Progenitor cell of endocrine pancreas (in vitro differentiated cells): ENCODE measurements at places on chromosomes 5 and 9.

DNA sequence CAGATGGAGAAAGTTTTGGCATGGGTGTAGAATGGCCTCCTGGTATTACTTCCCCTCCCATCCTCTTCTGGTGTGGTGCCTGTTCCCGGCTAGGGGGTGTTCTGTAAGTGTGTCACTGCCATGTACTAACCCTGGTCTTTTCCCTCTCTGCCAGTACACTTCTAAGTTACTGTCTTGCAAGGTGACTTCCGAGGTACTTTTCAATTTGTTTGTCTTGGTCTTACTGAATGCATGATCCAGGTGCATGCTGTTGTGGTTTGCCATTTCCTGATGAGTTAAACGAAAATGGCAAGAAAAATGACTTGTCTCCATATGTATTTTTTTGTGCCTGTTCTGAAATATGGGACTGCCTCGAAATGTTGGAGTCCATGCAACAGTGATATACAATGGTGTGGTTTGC, 46.0 kb downstream of the C9orf152 start:
- H3K27me3 ChIP-seq, result no peaks in the 10 kb centered on the region
- H3K4me1 ChIP-seq, result peaks cover 2% of the 10 kb centered on the region
- no peak overlapping the region for H3K4me3 ChIP-seq
- no peak overlapping the region for H3K27ac ChIP-seq

DNA sequence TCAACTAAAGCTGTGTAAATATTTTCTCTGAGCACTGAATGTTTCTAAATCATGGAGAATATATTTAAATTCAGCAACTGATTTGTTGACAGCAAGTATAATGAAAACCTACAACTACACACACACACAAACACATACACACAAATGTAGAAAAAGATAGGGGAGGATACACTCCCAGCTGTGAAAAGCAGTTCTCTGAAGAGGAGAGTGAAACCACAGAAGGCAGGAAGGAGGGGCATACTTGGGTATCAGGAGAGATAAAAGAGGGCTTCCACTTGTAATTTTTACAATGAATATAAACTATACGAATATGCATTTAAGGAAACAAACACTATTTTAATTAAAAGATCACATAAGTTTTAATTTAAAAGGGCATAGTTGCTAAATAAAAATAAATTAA, 227.8 kb upstream of the SLC24A2 start:
- DNase-seq, result no peak
- H3K27me3 ChIP-seq, result no peaks in the 10 kb centered on the region
- H3K36me3 ChIP-seq, result no peaks in the 10 kb centered on the region
- no peak overlapping the region for H3K27ac ChIP-seq

DNA sequence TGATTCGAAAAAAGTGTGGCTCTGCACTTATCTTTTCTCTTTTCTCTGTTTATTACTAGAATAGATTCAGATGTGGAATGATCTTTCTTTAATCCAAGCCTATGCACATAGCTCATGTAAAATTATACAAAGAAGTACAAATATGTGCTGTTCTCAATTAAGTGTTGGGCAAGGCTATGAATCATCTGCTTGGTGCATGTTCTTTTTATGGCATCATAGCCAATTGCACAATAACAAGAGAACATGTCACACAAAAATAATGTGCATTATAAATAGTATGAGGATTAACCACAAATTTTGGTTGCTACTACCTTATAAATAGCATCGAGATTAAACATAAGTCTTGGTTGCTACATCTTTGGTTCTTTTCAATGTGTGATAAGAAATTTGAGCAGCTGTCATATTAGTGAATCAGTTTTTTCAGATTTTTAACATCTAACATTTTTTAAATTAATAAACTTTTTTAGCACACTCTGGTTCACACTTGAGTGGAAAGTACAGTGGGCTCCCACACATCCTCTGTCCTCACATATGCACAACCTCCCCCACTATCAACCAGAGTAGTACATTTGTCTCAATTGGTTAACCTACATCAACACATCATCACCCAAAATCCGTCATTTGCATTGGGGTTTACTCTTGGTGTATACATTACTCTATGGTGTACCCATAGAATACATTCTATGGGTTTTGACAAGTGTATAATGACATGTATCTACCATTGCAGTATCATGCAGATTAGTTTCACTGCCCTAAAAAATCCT, 6.8 kb upstream of the RECK start:
- H3K36me3 ChIP-seq, result no peaks in the 10 kb centered on the region
- DNase-seq, result no peak
- H3K4me1 ChIP-seq, result no peaks in the 10 kb centered on the region
- no peak overlapping the region for H3K4me3 ChIP-seq

DNA sequence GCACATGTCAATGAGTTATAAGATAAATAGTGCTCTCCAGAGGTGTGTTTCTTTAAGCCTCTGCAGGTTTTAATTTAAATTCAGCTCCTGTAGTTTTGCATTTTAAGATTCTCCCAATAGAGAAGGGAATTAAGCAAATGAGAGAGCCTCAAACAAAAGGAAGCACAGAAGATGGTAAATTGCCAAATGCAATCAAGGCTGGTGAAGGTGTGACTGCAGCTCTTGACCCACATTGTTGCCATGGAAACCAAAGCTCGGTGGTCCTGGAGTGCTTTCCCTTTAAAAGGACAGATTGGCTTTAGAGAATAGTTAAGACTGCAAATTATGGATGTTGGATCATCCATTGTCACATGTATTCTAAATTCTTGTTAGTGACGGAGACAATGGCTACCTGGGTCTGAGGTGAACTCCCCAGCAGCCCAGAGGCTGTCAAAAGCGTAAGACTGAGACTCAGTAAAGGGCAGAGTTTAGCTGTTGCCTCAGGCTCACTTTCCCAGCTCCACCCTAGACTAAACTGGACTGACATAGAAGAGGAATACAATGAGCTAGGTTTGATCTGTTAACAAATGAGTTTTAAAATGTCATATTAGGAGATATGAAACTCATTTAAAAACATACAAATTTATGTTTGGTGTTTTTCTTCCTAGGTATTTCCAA, 12.3 kb downstream of the GAPT start:
- no peak overlapping the region for H3K4me3 ChIP-seq
- peaks cover 37% of the 10 kb centered on the region for H3K4me1 ChIP-seq
- no peak for DNase-seq
- H3K36me3 ChIP-seq, result no peaks in the 10 kb centered on the region
- H3K27me3 ChIP-seq, result no peaks in the 10 kb centered on the region

- H3K36me3 ChIP-seq, result no peaks in the 10 kb centered on the region
- DNase-seq, result peak; percentile 42
These were observed at the start of gene CDH18 for GRCh38 chr5:19987612-19988361. CDH18 (minus strand) TSS chr5:19988200; CDS start chr5:19838986, 149,214 bp downstream.

DNA sequence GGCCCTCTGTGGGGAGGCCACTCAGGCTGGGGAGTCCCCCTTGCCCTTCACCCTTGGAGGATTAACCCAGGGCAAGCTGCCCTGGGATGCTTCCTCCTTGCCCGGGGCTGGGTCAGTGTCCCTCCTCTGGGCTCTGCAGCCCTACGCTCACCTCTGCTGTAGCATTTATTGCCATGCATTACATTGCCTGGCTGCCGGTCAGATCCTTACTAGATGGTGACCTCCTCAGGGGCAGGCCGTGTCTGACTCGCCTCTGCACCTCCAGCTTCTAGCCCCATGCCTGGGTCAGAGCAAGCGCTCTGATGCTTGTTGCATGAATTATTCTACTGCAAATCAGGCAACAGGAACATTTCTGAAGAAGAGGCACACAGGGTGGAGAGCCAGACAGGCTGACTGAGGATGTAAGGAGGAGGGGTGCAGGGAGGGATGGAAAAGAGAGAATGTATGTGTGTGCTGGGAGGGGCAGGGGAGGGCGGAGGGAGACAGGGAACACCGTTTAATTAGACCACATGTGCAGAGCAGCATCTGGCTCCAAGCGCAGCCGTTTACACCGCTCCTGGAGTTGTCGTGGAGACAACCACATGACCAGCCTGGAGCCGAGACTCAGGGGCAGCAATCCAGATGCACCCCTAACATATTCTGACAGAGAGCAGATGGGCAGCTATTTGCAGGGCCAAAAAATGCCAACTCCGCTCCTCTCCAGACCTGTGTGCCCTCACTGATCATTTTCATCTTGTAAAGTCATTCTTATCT, 117.0 kb downstream of the CRB2 start:
- peaks cover 3% of the 10 kb centered on the region for H3K4me1 ChIP-seq
- no peak overlapping the region for H3K27ac ChIP-seq
- H3K4me3 ChIP-seq, result no peak overlapping the region
- peaks cover 2% of the 10 kb centered on the region for H3K36me3 ChIP-seq
